Osteoblast (primary cell): ENCODE measurements at places on chromosomes 7 and 10. TPM values are rescaled to one million over a fixed set of nuclear protein-coding genes. Genes with fewer than 3 reads are reported as not detected.

GRCh38 chr10:93475871-93476270, 6.3 kb downstream of the MYOF start:
- H3K27me3 ChIP-seq = no peaks in the 10 kb centered on the region
- peaks cover 60% of the 10 kb centered on the region for H3K4me1 ChIP-seq
- DNase-seq = no peak
- H3K36me3 ChIP-seq = peaks cover 29% of the 10 kb centered on the region

- H3K27me3 ChIP-seq = no peaks in the 10 kb centered on the region
- H3K36me3 ChIP-seq = no peaks in the 10 kb centered on the region
- H3K27ac ChIP-seq = no peak overlapping the region
- no peak overlapping the region for H3K4me3 ChIP-seq
- no peak for DNase-seq
- H3K4me1 ChIP-seq = peaks cover 11% of the 10 kb centered on the region
These were observed 218.9 kb upstream of the PHYHIPL start for GRCh38 chr10:58957517-58957916.

HTR7 gene
- total RNA-seq = 9.8 and 12.4 TPM in 2 replicates

DNA sequence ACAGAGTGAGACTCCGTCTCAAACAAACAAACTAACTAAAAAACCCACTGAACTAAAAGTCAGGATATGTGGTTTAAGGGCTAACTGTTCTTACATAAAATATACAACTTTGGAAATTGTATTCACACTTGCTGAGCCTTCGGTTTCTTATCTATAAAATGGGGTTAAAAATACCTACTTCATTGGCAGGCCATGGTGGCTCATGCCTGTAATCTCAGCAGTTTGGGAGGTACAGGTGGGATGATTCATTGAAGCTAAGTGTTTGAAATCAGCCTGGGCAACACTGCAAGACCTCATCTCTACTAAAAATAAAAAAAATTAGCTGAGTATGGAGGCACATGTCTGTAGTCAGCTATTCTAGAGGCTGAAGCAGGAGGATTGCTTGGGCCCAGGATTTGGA, 115.4 kb upstream of the KLF6 start:
- no peaks in the 10 kb centered on the region for H3K36me3 ChIP-seq
- H3K4me1 ChIP-seq = peaks cover 20% of the 10 kb centered on the region
- no peaks in the 10 kb centered on the region for H3K27me3 ChIP-seq
- H3K4me3 ChIP-seq = no peak overlapping the region
- no peak overlapping the region for H3K27ac ChIP-seq

- no peaks in the 10 kb centered on the region for H3K27me3 ChIP-seq
- no peak overlapping the region for H3K4me3 ChIP-seq
- no peak overlapping the region for H3K27ac ChIP-seq
- H3K4me1 ChIP-seq = peaks cover 15% of the 10 kb centered on the region
- H3K36me3 ChIP-seq = no peaks in the 10 kb centered on the region
These were observed 61.1 kb downstream of the GNAT3 start for GRCh38 chr7:80450621-80451308.

GRCh38 chr10:77571490-77571889, 66.1 kb downstream of the KCNMA1 start:
- no peaks in the 10 kb centered on the region for H3K27me3 ChIP-seq
- H3K4me1 ChIP-seq = no peaks in the 10 kb centered on the region
- H3K4me3 ChIP-seq = no peak overlapping the region
- no peaks in the 10 kb centered on the region for H3K36me3 ChIP-seq

CLRN3 gene
- total RNA-seq = not detected in 2 replicates

AUTS2 gene
- total RNA-seq = 15.2 and 17.4 TPM in 2 replicates

GRCh38 chr10:4280461-4281189, 495.6 kb upstream of the KLF6 start:
- no peaks in the 10 kb centered on the region for H3K27me3 ChIP-seq
- H3K36me3 ChIP-seq = no peaks in the 10 kb centered on the region
- peak overlapping the region; percentile 47 for H3K27ac ChIP-seq
- H3K4me3 ChIP-seq = no peak overlapping the region
- H3K4me1 ChIP-seq = peaks cover 38% of the 10 kb centered on the region
- peak; percentile 59 for DNase-seq

- no peaks in the 10 kb centered on the region for H3K27me3 ChIP-seq
- H3K27ac ChIP-seq = no peak overlapping the region
- H3K36me3 ChIP-seq = peaks cover 5% of the 10 kb centered on the region
- H3K4me3 ChIP-seq = no peak overlapping the region
These were observed 47.2 kb downstream of the MALSU1 start for GRCh38 chr7:23346316-23346715.

DNA sequence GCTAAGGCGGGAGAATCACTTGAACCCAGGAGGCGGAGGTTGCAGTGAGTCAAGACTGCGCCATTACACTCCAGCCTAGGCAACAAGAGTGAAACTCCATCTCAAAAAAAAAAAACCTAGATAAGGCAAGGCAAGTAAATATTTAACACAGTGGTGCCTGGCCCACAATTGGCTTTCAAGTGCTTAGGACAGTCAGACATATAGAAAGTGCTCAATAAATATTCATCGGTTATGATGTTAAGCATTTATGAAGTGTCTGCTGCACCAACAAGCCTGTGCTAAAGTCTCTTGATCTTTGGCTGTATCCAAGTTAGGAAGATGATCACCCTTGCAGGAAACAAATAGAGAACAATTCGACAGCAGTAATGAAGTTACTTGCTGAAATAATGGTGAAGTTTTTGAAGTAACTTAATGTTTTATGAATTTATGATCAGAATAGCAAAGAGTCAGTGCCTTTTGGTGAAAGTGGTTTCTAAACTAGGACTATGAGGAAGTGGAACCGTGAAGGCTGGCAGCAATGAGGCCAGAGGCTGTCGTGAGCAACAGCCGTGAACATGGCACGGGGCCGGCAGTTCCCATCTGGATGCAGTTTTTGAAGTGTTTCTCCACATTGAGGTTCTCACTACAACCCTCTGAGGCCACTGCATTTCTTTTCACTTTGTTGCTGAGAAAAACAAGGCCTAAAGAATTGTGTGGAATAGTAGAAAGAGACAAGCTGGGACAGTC, 48.1 kb upstream of the GATA3 start:
- no peak for DNase-seq
- no peaks in the 10 kb centered on the region for H3K4me1 ChIP-seq
- no peaks in the 10 kb centered on the region for H3K27me3 ChIP-seq
- no peak overlapping the region for H3K27ac ChIP-seq
- no peak overlapping the region for H3K4me3 ChIP-seq
- H3K36me3 ChIP-seq = no peaks in the 10 kb centered on the region

- no peak for DNase-seq
- H3K36me3 ChIP-seq = peaks cover 3% of the 10 kb centered on the region
These were observed 25.9 kb downstream of the FOXK1 start for GRCh38 chr7:4707980-4708411.

GRCh38 chr10:42971251-42971599, 105.6 kb upstream of the RET start:
- peak; percentile 30 for DNase-seq
- no peak overlapping the region for H3K27ac ChIP-seq
- no peaks in the 10 kb centered on the region for H3K36me3 ChIP-seq
- H3K4me3 ChIP-seq = no peak overlapping the region
- no peaks in the 10 kb centered on the region for H3K27me3 ChIP-seq

- no peaks in the 10 kb centered on the region for H3K36me3 ChIP-seq
- H3K4me1 ChIP-seq = no peaks in the 10 kb centered on the region
- DNase-seq = no peak
- H3K4me3 ChIP-seq = no peak overlapping the region
These were observed 270.1 kb downstream of the TCERG1L start for GRCh38 chr10:131041441-131041840.

DNA sequence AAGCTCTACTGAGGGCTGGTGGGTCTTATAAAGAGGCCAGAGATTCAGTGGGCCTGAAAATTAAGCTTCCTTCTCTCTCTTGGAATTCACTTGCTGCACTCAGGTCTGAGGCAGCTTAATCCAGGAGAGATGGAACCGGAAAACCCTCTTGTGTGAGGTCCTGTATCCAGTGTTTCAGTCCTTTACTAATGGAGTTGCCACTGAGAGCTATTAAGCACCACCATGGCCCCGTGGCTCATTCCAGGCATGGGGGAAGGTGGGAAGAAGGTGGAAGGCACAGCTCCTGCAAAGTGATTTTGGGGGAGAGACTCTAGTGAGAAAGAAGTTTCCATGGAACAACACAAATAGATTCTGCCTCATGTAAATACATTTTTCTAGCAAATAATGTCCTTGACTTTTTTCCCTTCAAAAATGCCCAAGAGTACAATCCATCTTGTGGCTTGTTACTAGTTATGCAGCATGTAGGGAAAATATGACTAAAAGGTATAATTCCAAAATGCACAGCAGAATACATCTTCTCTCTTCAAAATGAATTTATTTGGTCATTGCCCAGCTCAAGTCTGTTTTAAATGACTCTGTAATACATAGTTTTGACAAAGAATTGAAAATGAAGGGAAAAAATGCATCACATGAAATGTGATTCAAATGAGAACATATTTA, 46.7 kb upstream of the FOXI2 start:
- no peak for DNase-seq
- no peaks in the 10 kb centered on the region for H3K4me1 ChIP-seq
- H3K27ac ChIP-seq = no peak overlapping the region

GRCh38 chr10:9921544-9921943, 1096.1 kb upstream of the CELF2 start:
- no peak overlapping the region for H3K27ac ChIP-seq
- no peaks in the 10 kb centered on the region for H3K27me3 ChIP-seq
- H3K4me1 ChIP-seq = no peaks in the 10 kb centered on the region
- no peak overlapping the region for H3K4me3 ChIP-seq
- no peak for DNase-seq

GRCh38 chr10:114043532-114044246, at the start of gene ADRB1:
TSS of gene ADRB1 (plus strand) at chr10:114043866. CDS start at chr10:114044133, 267 bp downstream.
- DNase-seq = peak; percentile 85
- H3K36me3 ChIP-seq = no peaks in the 10 kb centered on the region
- H3K4me1 ChIP-seq = no peaks in the 10 kb centered on the region
- peaks cover 77% of the 10 kb centered on the region for H3K27me3 ChIP-seq

- H3K27ac ChIP-seq = no peak overlapping the region
- DNase-seq = no peak
- H3K4me1 ChIP-seq = no peaks in the 10 kb centered on the region
These were observed 51.4 kb downstream of the SH3PXD2A start for GRCh38 chr10:103803941-103804340.
